Right cardiac atrium (tissue), 5 donors: ENCODE measurements at places on chromosomes 1 and 21. TPM values are rescaled to one million over a fixed set of nuclear protein-coding genes. Genes with fewer than 3 reads are reported as not detected.

The FAM177B gene
- 0.14 TPM for polyA plus RNA-seq

The HCRTR1 gene
- polyA plus RNA-seq = 0.18 TPM

The S1PR1 gene
- polyA plus RNA-seq = 58.0 TPM

- DNase-seq = peak; percentile 88
Measured at GRCh38 chr1:26786437-26787380, 1.0 kb upstream of the PIGV start.

DNA sequence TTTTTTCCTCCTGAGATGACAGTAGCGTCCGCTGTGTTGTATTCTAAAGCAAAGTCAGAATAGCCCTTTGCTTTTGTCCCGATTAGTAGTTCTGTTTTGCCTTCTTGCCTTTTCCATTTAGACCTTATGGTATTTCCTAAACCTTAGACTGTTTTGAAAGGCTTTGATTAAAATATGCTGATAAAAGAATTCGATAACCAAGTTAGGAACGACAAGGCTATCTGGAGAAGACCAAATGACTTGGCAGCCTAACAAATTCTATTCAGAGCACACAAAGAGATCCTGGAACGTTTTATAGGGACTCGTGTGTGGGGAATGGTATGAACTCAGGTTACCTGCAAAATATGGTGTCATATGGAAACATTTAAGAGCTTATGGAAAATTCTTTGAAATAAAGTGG, 42.9 kb downstream of the NFIA start:
- DNase-seq = no peak

DNA sequence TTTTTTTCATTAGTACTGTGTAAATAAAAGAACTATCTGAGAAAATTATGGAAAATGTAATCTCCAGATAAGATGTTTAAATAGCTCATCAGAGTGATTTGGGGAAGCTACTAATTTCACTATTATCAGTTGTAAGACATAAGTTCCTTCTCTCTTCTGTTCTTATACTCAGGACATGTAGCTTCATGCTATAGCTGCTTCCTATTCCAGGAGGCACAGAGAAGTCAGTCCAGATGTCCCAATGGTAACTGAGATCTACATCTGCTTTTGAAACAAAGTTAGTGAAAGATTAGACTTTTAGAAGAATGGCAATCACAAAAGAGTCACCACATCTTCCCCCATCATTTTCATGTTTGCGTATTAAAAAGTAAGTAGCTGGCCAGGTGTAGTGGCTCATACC, 5.6 kb downstream of the MAP3K21 start:
- no peak for DNase-seq

- no peak for DNase-seq
Measured at GRCh38 chr1:219988387-219988786, 57.9 kb downstream of the EPRS1 start.

DNA sequence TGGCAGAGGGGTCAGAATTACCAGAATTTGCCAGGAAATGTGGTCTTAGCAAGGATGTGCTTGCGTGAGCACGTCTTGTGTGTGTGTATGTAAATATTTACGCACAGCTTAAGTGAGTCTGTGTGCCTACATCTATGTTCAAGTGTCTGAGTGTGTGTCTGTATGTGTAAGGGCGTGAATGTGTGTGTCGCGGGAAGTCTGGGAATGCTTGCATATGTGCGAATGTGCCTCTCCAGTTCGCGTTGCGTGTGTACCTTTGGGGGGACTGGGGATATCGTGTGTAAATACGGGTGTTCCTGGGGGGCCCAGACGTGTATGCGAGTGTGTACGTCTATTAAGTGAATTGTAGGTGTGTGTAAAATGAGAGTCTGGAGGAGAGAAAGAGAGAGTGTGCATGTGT, 68.6 kb upstream of the POU3F1 start:
- no peak for DNase-seq

- no peak for DNase-seq
Measured at GRCh38 chr1:209720326-209720725, 15.7 kb downstream of the HSD11B1 start.

DNA sequence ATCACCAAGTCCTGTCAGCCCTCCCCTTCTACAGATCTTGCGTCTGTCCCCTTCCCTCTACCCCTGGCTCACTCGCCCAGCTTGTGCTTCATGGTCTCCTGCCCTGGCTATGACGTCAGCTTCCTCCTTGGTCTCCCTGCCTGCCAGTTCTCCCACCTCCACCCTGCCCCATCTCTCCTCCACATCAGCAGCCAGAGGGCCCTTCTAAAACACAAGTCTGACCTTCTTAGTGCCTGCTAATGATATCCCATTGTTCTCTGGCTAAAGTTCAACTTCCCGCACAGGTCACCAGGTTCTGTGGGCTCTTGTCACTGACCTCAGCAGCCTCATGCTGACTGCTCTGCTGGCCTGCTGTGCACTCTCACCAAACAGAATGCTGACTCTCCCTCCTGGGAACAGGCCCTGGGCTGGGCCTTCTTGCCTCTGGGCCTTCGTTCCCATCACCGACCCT, 24.7 kb upstream of the MYCL start:
- no peak for DNase-seq

GRCh38 chr1:159790237-159790917, 9.6 kb downstream of the DUSP23 start:
- no peak for DNase-seq

DNA sequence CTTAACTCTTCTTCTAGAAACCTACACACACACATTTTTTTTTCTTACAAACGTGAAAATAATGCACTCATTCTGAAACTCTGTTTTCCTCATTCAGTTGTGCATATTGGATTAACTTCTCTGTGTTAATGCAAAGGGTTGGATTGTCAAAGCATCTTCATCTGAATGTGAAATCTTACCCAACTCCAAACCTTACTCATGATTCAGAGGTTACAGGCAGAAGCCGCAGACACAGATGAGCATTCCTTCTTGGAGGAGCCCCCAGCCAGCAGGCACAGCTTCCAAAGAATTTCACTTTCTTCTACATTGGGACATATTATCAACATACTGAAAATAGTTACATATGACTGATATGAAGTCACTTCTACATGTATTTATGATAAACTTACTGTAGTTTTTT, 15.7 kb downstream of the PATJ start:
- no peak for DNase-seq

DNA sequence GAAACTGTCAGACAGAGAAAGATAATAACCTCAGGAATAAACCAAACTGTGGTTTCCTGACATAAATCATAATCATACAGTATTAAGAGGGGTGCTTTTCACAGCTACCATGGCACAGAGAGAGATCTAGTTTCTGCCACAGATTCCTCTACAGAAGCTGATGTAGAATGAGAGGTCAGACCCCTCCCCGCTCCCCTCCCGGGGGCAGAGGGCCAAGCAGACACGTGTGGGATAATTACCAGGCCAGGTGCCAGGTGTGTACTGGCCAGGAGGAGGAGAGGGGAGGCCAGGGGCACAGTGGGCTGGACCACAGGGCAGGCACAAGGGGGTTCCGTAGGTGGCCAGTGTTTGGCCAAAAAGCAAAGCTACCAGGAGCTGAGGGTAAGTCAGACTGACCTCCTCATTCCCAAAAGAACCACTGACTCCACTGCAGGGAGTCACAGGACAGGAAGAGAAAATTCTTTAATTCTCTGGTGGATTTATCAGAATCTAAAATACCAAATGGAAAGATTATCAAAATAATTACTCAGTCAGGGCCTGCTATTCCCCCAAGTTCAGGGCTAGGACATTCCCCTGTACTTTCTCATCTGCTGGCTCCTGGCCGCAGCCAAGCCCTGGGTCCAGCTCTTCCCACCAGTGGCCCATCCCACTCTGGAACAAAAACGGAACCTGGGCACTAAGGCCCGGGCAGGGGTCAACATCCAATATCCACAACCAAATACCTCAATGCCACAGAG, 30.0 kb downstream of the C2CD2 start:
- DNase-seq = peak; percentile 58

GRCh38 chr1:230589951-230590350, 52.3 kb upstream of the COG2 start:
- DNase-seq = no peak

DNA sequence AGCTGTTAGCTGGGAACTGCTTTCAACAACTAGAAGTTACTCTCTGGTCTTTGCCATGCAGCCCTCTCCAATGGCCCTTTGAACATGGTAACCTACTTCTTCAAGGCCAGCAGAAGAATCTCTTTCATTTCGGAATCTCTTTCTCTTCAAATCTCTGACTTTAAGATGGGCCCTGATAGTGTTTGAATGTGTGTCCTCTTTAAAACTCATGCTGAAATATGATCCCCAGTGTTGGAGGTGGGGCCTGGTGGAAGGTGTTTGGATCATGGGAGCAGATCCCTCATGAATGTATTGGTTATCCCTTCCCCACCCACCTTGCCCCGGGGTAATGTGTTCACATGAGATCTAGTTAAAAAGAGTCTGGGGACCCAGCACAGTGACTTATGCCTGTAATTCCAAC, 54.5 kb upstream of the SOX13 start:
- no peak for DNase-seq
